Endothelial cell of coronary artery (primary cell): ENCODE measurements at places on chromosomes 7 and 10. TPM values are rescaled to one million over a fixed set of nuclear protein-coding genes. Genes with fewer than 3 reads are reported as not detected.

NPFFR1 gene
- total RNA-seq = not detected in 2 replicates

ANKRD1 gene
- total RNA-seq = 667 and 960 TPM in 2 replicates

SPACDR gene
- total RNA-seq = 1.3 and 1.9 TPM in 2 replicates

TMEM26 gene
- under 0.01 and 0.09 TPM in 2 replicates for total RNA-seq

CASTOR2 gene
- total RNA-seq = 7.2 and 11.2 TPM in 2 replicates

EEPD1 gene
- total RNA-seq = 0.54 and 2.1 TPM in 2 replicates

LRRD1 gene
- total RNA-seq = not detected in 2 replicates

TBRG4 gene
- total RNA-seq = 64.0 and 66.8 TPM in 2 replicates

NOBOX gene
- not detected in 2 replicates for total RNA-seq

PPP1R17 gene
- total RNA-seq = not detected in 2 replicates

GIMAP4 gene
- total RNA-seq = 135 and 204 TPM in 2 replicates

CUL2 gene
- total RNA-seq = 27.7 and 32.8 TPM in 2 replicates

TDRD1 gene
- total RNA-seq = not detected in 2 replicates
